ENCODE measurements at places on chromosomes 5 and 9. TPM values are rescaled to one million over a fixed set of nuclear protein-coding genes. Genes with fewer than 3 reads are reported as not detected.

DNA sequence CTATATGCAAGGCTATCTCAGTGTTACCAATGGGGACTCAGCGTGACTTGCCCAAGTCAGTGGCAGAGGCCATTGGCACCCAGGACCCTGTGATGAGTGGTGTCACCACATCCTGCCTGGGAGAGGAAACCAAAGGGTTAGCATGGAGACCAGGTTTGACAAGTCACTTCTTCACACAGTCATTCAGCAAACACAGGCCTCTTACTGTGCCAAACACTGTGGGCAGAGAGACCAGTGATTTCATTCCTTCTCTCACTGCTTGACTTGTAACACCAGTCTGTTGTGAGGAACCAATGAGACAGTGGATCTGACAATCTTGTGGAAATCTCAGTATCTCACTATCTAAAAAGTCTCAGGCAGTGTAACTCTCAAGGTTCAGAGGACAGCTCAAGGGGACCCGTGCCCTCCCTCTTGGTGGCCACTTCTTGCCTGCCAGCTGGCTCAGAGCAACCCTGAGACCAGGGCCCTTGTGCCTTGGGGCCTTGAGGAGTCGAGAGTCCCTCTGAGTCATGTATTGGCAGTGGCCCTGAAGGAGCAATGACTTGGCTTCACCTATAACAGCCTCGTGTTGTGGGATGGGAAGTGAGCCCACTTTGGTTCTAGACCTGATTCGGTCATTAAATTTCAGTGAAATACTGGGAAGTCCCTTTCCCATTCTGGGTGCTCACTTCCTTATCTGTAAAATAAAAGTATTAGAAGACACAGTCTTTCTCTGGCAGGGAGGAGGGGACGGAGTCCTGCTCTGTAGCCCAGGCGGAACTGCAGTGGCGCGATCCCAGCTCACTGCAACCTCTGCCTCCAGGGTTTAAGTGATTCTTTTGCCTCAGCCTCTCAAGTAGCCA is 1.6 kb downstream of the FABP6 start:
- peak; percentile 93 for DNase-seq

GRCh38 chr5:52799358-52799982 is 11.8 kb downstream of the ITGA1 start:
- peak; percentile 20 for DNase-seq

DNA sequence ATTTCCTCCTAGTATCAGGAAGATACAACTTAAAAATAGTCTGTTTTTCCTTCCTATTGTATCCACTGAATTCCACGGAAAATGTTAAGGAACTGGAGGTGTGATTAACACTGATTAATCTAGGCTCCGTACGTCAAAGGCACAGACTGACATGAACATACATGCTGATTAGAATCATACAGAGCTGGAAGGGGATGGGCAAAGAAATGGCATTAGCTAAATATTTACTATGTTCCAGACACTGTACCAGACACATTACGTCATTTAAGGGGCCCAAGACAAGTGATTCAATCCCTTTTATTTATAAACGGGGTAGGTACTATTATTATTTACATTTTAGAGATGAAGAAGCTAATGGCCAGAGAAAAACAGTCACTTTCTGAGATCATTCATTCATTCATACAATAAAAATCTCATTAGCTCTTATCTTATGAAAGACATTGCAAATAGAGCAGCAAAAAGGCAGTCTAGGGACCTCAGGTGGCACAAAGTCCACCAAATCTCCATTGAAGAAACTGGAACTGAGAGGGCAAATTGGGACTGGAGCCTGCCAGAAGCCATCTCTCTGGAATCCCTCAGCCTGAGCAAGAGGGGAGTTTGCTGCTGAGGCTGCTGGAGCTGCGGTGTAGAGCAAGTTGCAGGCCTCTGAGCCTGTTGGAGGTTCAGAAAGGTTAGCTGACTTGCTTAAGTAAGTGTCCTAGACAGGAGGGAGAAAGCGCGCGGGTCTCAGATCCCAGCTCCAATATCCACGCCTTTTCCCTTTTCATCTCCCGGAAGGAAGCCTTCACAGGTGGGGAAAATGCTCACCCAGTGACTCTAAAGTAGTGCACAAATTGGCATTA is 1.6 kb upstream of the TGFBR1 start:
- no peak for DNase-seq

DNA sequence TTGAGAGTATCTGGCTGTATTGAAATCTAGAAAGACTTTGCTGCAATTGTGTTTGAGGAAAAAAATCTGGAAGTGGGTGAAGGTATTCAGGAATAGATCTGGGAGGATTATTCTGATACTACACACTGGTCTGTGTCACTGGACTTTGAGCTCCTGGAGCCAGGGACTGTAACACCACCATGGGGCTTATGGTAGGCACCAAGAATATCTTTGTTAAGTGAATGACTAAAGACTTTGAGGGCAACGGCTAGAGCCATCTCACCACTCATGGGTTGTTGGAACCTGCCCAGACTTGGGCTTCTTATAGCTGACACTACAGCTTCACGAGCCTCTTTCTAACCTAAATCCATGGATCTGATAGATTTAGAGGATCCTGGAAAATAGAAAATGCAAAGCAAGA is 10.2 kb downstream of the NFX1 start:
- no peak for DNase-seq

GRCh38 chr9:94054716-94055115 is 29.5 kb upstream of the PTPDC1 start:
- no peak for DNase-seq

DNA sequence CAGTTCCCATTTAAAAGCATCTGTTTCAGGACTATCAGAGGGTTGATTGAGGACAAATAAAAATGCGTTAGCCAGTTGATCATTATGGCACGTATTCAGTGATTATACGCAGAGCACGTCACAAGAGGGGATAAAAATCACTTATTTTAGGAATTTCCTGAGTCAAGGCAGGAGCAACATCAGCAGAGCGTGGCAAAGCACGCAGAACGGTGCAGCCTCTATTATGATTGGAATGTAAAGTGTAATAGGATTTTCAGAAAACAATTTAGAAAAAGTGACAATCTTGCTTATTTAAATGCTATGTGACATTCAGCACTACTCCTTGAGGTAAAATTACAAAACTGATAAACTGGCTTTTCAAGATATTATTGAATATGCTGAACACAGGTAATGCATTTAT is 413.6 kb upstream of the DAP start:
- no peak for DNase-seq

DNA sequence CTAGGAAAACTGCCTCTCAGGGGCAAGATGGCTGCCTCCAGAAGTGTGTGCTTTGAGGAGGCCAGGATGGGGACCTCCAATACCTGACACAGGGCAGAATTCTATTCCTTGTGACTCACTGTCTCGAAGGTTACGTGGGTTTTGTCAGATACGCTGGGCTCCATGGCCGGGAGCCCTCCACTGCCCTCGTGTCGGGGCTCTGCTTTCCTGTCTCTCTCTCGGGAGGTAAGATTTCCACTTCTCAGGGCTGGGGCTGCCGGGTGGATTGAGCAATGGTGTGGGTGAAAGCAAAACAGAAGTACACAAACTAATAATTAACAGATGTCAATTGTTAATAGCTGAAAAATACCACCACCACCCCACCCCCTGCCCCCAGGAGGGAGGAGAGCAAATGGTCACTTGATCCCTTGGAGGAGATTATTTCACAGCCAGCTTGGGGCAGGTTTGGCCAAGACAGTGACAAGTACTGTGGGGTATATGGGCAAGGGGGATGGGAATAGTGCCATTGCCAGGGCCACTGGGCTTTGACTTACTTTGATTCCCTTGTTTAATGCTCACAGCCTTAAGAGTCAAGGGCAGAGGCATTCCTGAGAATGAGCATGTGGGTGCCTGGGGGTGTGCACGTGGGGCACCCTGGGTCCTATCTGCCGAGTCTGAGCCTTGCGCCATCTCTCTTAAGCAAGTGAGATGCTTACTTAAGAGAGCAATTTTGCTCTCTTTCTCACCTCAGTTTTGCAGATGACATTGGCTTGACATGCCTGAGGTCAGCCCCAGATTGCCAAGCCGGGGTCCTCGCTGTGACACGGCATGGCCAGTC is 28.8 kb upstream of the DAB2IP start:
- no peak for DNase-seq

- DNase-seq: peak; percentile 39
Observed at GRCh38 chr9:104927216-104927911, 591 bp downstream of the ABCA1 start.

- DNase-seq: no peak
Observed at GRCh38 chr9:97847474-97848214, 5.4 kb upstream of the FOXE1 start.

DNA sequence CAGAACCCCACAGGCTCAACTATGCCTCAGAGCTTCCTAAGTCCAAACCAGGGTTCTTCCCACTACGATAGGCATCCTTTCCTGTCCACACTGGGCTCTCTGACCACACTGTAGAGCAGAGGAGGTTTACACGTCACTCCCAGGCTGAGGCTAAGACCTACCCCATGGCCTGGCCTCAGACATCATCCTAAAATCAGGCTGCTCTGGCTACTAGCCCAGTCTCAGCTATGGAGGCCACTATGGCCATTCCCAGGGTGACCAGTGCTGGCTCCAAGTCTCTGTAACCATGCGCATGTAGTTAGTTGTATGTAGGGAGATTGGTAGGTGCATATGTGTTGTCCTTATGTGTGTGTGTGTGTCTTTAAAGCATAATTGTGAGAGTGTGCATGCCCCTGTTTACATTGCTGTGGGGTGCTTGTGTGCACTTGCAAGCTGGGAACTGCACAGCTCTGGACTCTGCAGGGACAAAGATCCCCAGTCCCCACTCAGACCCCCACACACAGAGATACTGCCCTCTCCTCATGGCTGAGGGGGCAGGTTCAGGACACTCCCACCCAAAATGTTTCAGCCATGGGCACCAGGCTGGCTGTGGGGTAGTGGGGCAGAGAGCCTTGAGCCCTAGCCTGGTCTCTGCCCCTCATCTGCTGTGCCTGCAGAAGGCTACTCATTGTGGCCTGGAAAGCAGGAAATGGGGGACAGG is 12.3 kb downstream of the PDLIM4 start:
- no peak for DNase-seq

Gene ATP10B
- total RNA-seq: not detected

Gene EPB41L4A
- not detected for total RNA-seq

Gene HAVCR1
- total RNA-seq: not detected

Gene SPATA31E1
- total RNA-seq: not detected

Gene CFAP90
- total RNA-seq: not detected

Gene PLAC8L1
- not detected for total RNA-seq

Gene MYMK
- not detected for total RNA-seq

Gene SLC4A9
- 0.29 TPM for total RNA-seq

Data from PC-3 (cell line).